Stimulated activated CD8-positive, alpha-beta memory T cell treated with anti-CD3 and anti-CD28 coated beads, Interleukin-2, amount 100 ng/mL, for 1 hour (primary cell): ENCODE measurements at places on chromosomes 7 and 10.

- DNase-seq = no peak
Measured at GRCh38 chr10:13448216-13448615, 80.6 kb downstream of the BEND7 start.

DNA sequence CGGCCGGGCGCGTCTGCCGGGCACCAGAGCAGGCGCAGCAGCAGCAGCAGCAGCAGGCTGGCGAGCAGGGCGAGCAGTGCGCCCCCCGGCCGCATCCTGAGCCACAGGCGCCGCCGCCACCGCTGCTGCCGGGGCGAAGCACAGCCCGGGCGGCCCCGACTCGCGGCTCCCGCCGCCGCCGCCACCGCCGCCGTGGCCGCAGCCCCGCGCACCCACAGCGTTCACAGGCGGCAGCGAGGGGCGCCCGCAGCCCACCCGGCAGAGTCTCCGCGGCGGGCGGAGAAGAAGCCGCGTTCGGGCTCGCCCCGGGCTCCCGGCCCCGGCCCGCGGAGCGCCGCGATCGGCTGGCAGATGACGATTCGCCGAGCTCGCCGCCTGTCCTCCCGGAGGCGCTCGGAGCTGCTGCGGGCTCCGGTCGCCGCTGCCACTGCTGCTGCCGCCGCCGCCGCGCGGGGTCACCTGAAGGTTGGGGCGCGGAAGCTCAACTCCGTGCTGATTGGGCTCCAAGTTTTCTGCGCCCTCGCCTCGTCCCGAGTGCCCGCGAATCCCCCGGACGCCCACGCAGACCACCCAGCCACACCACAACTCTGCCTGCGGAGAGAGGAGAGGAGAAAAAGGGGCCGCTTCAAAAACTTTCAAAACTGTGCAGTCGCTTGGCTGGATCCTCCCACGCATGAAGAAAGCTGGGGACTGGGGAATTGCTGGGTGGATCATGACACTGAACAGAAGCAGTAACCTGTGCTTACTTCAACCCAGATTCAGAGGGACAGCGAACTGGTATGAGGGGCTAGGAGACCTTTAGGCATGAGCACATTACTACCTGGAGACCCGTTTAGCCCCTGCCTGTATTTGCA lies at the start of gene ST8SIA6:
Gene ST8SIA6 (minus strand): TSS at position 435 of the 854 bp plus-strand sequence. CDS start 340 bp downstream, at position 95.
- no peak for DNase-seq

GRCh38 chr7:102991540-102992214 lies 78.9 kb downstream of the LRRC17 start:
- no peak for DNase-seq

DNA sequence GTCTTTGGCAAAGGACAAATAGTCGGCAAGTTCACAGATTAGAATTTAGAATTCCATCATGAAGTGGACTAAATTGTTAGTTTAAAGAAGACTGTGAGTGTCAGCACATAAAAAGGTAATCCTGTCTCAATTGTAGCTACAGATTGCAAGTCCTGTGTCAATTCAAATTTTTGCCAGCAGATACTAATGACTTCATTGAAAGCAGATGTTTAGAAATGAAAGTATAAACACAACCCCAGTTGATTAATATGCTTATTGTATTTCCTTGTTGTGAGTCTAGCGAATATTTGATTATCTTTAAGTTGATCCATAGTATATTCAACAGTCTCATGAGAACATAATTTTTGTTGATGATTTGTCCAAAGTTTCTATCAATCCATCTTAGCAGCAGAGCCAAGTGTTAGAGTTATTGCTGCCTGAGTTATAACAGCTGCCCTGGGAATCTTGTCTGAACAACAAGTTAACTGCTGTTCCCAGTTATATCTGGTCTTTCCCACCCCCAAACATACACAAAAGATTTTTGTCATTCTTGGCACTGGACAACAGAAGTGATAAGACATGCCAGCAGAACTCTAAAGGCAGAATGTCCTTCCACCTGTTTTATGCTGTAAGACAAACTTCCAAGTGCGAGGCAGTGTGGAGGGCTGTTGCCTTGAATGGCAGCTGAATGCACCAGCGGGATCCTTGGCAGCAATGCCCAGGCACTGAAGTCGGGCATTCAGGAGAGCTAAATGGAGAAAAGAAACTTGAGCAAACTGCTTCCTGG lies 21.3 kb upstream of the HERPUD2 start:
- DNase-seq = no peak

DNA sequence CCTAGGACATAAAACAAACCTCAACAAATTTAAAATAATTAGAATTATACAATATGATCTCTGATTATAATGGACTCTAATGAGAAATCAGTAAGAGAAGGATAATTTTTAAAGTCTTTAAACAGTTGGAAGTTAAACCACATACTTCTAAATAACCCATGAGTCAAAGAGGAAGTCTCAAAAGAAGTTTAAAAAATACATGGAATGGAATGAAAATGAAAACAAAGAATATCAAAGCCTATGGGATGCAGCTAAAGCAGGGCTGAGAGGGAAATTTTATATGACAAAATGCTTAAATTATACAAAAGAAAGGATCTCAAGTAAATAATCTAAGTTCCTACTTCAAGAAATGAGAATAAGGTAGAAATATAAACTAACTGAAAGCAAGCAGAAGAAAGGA lies 460.5 kb downstream of the RPS24 start:
- DNase-seq = no peak

DNA sequence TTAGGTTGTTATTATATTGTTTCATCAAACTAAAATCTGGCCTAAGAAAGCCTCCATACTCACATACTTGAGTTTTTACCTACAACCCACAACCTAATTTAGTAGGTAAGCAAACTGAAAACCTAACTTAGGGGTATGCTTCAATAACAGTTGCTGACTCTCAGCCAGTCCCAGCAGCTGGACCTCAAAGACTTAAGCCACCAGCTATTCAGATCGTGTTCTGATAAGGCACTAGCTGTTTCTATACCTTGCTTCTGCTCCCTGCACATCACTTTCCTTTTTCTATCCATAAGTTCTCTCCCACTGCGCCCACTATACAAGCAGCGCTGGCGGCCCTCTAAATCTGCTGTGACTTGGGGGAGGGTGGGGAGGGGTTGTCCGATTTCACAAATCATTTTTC lies 42.3 kb downstream of the SUGCT start:
- DNase-seq = no peak

DNA sequence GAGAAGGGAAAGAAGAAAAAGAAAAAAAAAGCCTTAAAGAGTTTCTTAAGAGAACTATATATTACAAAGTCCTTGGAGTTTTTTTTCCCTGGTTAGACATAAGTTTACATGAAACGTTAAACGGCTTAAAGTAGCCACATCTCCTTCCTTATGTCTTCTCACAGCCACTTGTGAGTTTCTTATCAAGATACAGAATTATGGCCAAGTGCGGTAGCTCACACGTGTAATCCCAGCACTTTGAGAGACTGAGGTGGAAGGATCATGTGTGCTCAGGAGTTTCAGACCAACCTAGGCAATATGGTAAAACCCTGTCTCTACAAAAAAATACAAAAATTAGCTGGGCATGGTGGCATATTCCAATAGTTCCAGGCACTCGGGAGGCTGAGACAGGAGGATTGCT lies 54.3 kb downstream of the IKZF1 start:
- no peak for DNase-seq

DNA sequence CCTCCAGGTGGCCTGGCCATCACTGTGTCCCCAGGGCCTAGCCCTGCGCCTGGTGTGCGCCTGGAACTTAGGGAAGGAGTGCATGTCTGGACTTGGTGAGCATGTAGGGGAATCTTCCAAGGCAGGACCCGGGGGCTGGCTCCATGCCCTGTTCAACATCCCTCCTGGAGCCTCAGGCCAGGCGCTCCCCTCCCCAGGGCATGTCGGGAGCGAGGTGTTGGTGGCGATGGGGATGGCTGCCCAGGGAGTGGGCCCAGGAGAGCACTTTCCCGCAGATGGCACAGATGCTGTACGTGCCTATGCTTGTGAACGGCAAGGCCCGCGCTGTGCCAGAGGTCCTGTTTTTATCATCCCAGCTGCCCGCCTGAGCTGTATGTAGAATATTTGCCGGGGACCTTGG lies 55.0 kb downstream of the CDH23 start:
- DNase-seq = no peak

DNA sequence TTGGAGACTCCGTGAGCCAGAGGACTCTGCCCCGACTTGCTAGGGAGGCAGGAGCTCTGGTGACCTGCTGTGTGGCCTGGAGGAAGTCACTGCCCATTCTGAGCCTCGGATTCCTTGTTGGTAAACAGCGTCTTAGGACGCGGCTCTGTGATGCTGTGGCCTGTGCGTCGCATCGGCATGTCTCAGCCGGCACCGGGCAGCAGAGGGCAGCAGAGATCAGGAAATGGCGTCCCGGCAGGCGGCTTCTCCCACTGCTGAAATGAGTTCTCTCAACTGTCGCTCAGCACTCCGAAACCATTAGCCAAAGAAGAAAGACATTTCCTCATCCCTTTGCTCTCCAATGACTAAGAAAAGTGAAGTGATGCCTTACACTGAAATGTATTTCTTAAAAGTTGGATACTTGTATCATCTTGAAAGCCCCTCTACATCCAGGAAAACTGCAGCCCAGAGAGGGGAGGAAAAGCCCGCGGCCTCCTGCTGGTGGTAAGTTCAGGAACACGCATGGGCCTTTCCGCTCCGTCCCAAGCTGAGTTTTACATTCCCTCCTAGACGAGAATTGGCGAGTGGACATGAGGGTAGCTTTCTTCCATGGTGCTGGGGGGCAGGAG lies 91.7 kb downstream of the WDR11 start:
- DNase-seq = peak; percentile 20

- no peak for DNase-seq
Measured at GRCh38 chr7:91005024-91005423, 259.2 kb upstream of the FZD1 start.
